A549 treated with AZD2906 at 1 μM for 4 hours (cell line): ENCODE measurements at places on chromosomes 2 and 18. TPM values are rescaled to one million over a fixed set of nuclear protein-coding genes. Genes with fewer than 3 reads are reported as not detected.

ANKRD53 gene
- 0.06 to 0.16 TPM (median 0.12 TPM) in 4 of 5 replicates, not detected in the other for total RNA-seq

SERPINB11 gene
- 0.03 to 0.16 TPM in 2 of 5 replicates, not detected in the others for total RNA-seq

CLEC4F gene
- total RNA-seq: not detected in 5 replicates

L3MBTL4 gene
- 0.02 to 0.05 TPM in 2 of 5 replicates, not detected in the others for total RNA-seq

SERPINB10 gene
- total RNA-seq: not detected in 5 replicates

DARS1 gene
- 49.8 to 62.6 TPM (median 53.7 TPM) in 5 replicates for total RNA-seq

SERPINB5 gene
- total RNA-seq: 0.09 to 0.34 TPM (median 0.10 TPM) in 5 replicates

ABCG5 gene
- total RNA-seq: not detected in 5 replicates

APCDD1 gene
- 0.02 to 0.17 TPM (median 0.07 TPM) in 4 of 5 replicates, not detected in the other for total RNA-seq

SLC4A5 gene
- total RNA-seq: 0.15 to 0.47 TPM (median 0.24 TPM) in 5 replicates

ANTXR1 gene
- total RNA-seq: 94.7 to 152 TPM (median 122 TPM) in 5 replicates

SP140 gene
- total RNA-seq: 0.14 TPM in 1 of 5 replicates, not detected in the others

ARHGAP28 gene
- 0.09 to 0.17 TPM (median 0.13 TPM) in 4 of 5 replicates, not detected in the other for total RNA-seq

CCL20 gene
- 3.5 to 6.9 TPM (median 5.9 TPM) in 5 replicates for total RNA-seq

CABLES1 gene
- 13.1 to 17.0 TPM (median 14.8 TPM) in 5 replicates for total RNA-seq

ZAP70 gene
- total RNA-seq: 0.02 to 0.18 TPM (median 0.04 TPM) in 4 of 5 replicates, not detected in the other

CAPN13 gene
- total RNA-seq: 0.06 to 0.14 TPM (median 0.09 TPM) in 5 replicates

GNLY gene
- 0.20 to 0.45 TPM (median 0.35 TPM) in 4 of 5 replicates, not detected in the other for total RNA-seq

TMEFF2 gene
- 0.34 to 0.46 TPM (median 0.36 TPM) in 5 replicates for total RNA-seq

CYP27A1 gene
- 0.09 to 0.18 TPM (median 0.11 TPM) in 5 replicates for total RNA-seq

HOXD4 gene
- total RNA-seq: 0.15 to 0.52 TPM (median 0.38 TPM) in 5 replicates

VIL1 gene
- 0.16 to 0.36 TPM (median 0.28 TPM) in 5 replicates for total RNA-seq

TMEM198 gene
- total RNA-seq: 0.62 to 1.2 TPM (median 0.96 TPM) in 5 replicates

MOGAT1 gene
- not detected in 5 replicates for total RNA-seq

ARHGEF33 gene
- total RNA-seq: 0.02 to 0.16 TPM (median 0.03 TPM) in 3 of 5 replicates, not detected in the others

KIF1A gene
- total RNA-seq: 0.51 to 0.84 TPM (median 0.65 TPM) in 5 replicates

PIEZO2 gene
- total RNA-seq: 0.52 to 0.96 TPM (median 0.59 TPM) in 5 replicates

LBX2 gene
- 3.2 to 4.3 TPM (median 3.8 TPM) in 5 replicates for total RNA-seq

SRD5A2 gene
- total RNA-seq: 0.02 TPM in 4 of 5 replicates, not detected in the other

STRN gene
- 11.4 to 16.6 TPM (median 15.7 TPM) in 5 replicates for total RNA-seq

C2orf80 gene
- not detected in 5 replicates for total RNA-seq

SYT4 gene
- total RNA-seq: not detected in 5 replicates

MROH2A gene
- total RNA-seq: 0.11 to 0.23 TPM (median 0.18 TPM) in 4 of 5 replicates, not detected in the other

GPR39 gene
- 6.7 to 7.5 TPM (median 6.9 TPM) in 5 replicates for total RNA-seq

SCN7A gene
- total RNA-seq: not detected in 5 replicates

OSBPL6 gene
- total RNA-seq: 5.8 to 7.4 TPM (median 6.1 TPM) in 5 replicates

TFCP2L1 gene
- total RNA-seq: 23.4 to 29.7 TPM (median 25.7 TPM) in 5 replicates

SKOR2 gene
- not detected in 5 replicates for total RNA-seq

TLX2 gene
- total RNA-seq: 0.24 to 0.37 TPM (median 0.30 TPM) in 5 replicates

DRC1 gene
- total RNA-seq: 0.11 to 0.35 TPM (median 0.29 TPM) in 5 replicates

TPO gene
- 0.08 to 0.28 TPM (median 0.15 TPM) in 5 replicates for total RNA-seq

RNF125 gene
- total RNA-seq: 0.22 to 0.31 TPM (median 0.27 TPM) in 5 replicates
